ENCODE measurements at places on chromosomes 4 and X.

GRCh38 chr4:151905197-151905596 is 144.4 kb upstream of the GATB start:
- no peak for DNase-seq

GRCh38 chrX:7074148-7074907 is 73.2 kb upstream of the STS start:
- DNase-seq = no peak

- DNase-seq = no peak
These were observed 129.8 kb downstream of the GUCY2F start for GRCh38 chrX:109352066-109352588.

- peak; percentile 69 for DNase-seq
These were observed 16.0 kb downstream of the UTP3 start for GRCh38 chr4:70704215-70704930.

DNA sequence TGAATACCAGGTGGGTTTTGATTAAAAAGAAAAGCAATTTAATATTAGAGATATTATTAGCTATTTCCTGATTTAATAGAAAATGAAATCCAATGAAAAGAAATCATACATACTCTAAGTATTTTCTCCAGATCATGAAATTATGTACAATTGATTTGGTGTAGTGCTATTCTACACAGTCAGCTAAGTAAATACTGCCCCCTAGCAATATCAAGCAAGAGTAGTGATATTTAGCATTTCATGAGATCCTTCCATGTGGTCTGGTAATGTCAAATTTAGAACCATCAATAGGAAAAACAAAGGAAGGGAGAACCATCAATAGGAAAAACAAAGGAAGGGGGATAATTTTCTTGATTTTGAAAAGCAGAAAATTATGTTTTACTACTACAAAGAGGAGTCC is 114.6 kb downstream of the TBCK start:
- no peak for DNase-seq

GRCh38 chrX:119427795-119428185 is 28.7 kb downstream of the SLC25A43 start:
- DNase-seq = no peak

- no peak for DNase-seq
These were observed 31.4 kb downstream of the HOPX start for GRCh38 chr4:56649445-56650261.

DNA sequence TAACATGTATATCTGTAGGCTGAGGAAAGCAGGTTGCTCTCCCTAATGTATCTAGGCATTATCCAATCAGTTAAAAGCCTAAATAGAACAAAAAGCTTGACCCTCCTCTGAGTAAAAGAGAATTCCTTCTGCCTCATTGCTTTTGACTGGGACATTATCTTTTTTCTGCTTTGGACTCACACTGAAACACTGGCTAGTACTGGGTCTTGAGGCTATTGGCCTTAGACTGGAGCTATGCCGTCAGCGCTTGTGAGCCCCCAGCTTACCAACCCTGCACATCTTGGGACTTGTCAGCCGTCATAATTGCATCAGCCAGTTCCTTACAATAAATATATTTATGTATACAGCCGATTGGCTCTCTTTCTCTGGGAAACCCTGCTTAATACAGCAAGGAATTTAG is 206.8 kb upstream of the ARHGAP24 start:
- DNase-seq = no peak

DNA sequence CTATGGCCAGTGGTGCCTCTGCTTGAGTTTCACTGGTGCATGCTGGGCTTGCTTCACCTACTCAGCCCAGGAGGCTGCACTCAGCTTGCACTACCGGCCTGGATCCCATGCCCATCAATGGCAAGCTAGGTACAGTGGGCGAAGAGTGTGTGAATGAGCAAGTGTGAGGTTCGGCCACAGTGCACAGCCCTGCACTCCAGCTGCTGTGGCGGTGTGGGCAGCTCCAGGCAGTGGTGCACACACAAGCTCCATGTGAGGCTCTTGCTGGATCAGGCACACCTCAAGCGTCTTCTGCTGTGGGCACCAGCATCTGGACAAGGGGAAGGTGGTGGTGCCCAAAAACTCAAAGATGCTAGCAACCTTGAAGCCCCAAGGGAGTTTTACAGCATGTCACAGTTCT is 820.9 kb upstream of the LCORL start:
- no peak for DNase-seq

DNA sequence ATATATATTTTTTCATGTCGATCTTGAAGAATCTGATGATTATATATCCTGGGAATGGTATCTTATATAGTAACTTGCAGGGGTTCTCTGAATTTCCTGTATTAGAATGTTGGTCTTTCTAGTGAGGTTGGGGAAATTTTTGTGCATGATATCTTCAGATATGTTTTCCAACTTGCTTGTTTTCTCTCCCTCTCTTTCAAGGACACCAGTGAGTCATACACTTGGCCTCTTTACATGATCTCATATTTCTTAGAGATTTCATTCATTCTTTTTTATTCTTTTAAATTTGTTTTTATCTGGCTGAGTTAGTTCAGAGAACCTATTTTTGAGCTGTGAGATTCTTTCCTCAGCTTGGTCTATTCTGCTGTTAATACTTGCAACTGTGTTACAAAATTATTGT is 27.2 kb upstream of the C4orf17 start:
- no peak for DNase-seq

DNA sequence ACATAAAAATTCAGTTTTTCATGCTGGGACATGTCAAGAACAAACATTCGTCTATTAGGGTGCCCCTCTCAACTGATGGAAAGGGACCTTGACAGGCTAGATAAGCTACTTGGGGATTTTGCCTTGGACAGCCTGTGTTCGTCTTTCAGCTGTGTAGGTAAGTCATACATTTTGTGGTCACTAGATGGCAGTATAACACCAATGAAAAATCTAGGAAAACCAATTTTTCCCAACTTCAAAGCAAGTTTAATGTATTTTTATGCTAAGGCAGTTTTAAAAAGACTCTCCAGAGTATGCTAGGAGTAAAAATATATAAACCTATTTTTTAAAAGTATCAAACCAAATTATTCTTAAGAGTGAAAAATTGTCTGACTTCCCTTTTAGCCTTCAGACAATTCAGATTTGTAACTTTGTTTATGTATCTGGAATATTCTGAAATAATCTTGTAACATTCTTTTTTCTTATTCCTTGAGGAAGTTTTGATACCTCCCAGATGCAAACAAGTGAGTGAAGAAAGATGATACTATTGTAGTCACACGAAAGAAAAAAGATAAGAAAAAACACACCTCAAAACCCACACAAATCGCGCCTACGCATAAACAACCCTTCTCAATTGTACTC is 158.3 kb downstream of the CPE start:
- DNase-seq = peak; percentile 8

Measured in activated CD8-positive, alpha-beta T cell treated with anti-CD3 and anti-CD28 coated beads for 36 hours (primary cell).